Immature natural killer cell (primary cell): ENCODE measurements at places on chromosomes 6 and 20. TPM values are rescaled to one million over a fixed set of nuclear protein-coding genes. Genes with fewer than 3 reads are reported as not detected.

The TSHZ2 gene
- polyA plus RNA-seq = not detected

The OSTM1 gene
- polyA plus RNA-seq = 71.5 TPM

The CPNE5 gene
- polyA plus RNA-seq = 0.29 TPM

The FAM162B gene
- polyA plus RNA-seq = not detected

The NELFCD gene
- 71.7 TPM for polyA plus RNA-seq

The ADAM33 gene
- not detected for polyA plus RNA-seq

The ZNF165 gene
- polyA plus RNA-seq = 0.39 TPM

The MOXD1 gene
- polyA plus RNA-seq = not detected

The MED23 gene
- 9.5 TPM for polyA plus RNA-seq

The HRH3 gene
- polyA plus RNA-seq = not detected

The DZANK1 gene
- polyA plus RNA-seq = 1.2 TPM

The OR2B6 gene
- not detected for polyA plus RNA-seq

The LRP11 gene
- not detected for polyA plus RNA-seq

The AK9 gene
- 6.3 TPM for polyA plus RNA-seq

The ADGB gene
- not detected for polyA plus RNA-seq

The FUCA2 gene
- 33.3 TPM for polyA plus RNA-seq

The CCN5 gene
- not detected for polyA plus RNA-seq

The NOTCH4 gene
- 1.2 TPM for polyA plus RNA-seq

The CENPB gene
- 1.0 TPM for polyA plus RNA-seq

The TRIM10 gene
- not detected for polyA plus RNA-seq

The RIPOR3 gene
- polyA plus RNA-seq = 0.41 TPM

The LY6G5B gene
- polyA plus RNA-seq = 1.8 TPM

The SPINT3 gene
- polyA plus RNA-seq = not detected

The AIF1 gene
- 44.1 TPM for polyA plus RNA-seq

The PTGIS gene
- polyA plus RNA-seq = not detected

The SALL4 gene
- not detected for polyA plus RNA-seq

The ZSCAN31 gene
- polyA plus RNA-seq = 2.3 TPM

The CGA gene
- not detected for polyA plus RNA-seq

The ECT2L gene
- polyA plus RNA-seq = not detected

The GGTLC1 gene
- not detected for polyA plus RNA-seq

The GSTA2 gene
- not detected for polyA plus RNA-seq

The SOBP gene
- not detected for polyA plus RNA-seq

The TCF15 gene
- not detected for polyA plus RNA-seq

The DYNLT2 gene
- polyA plus RNA-seq = 0.21 TPM

The MPC1 gene
- polyA plus RNA-seq = 68.7 TPM

The CCDC167 gene
- 78.7 TPM for polyA plus RNA-seq

The ARFGEF3 gene
- polyA plus RNA-seq = 0.03 TPM

The MROH8 gene
- 2.1 TPM for polyA plus RNA-seq

The FHL5 gene
- not detected for polyA plus RNA-seq

The EDN1 gene
- polyA plus RNA-seq = not detected

The CRISP3 gene
- not detected for polyA plus RNA-seq

The TRPC4AP gene
- 58.0 TPM for polyA plus RNA-seq

The BEND3 gene
- 0.04 TPM for polyA plus RNA-seq

The SYCP2L gene
- not detected for polyA plus RNA-seq

The DACT2 gene
- polyA plus RNA-seq = not detected

The SDHAF4 gene
- polyA plus RNA-seq = 7.6 TPM

The DNAH8 gene
- not detected for polyA plus RNA-seq

The C20orf141 gene
- not detected for polyA plus RNA-seq
